ENCODE measurements at places on chromosomes 16 and 17.

DNA sequence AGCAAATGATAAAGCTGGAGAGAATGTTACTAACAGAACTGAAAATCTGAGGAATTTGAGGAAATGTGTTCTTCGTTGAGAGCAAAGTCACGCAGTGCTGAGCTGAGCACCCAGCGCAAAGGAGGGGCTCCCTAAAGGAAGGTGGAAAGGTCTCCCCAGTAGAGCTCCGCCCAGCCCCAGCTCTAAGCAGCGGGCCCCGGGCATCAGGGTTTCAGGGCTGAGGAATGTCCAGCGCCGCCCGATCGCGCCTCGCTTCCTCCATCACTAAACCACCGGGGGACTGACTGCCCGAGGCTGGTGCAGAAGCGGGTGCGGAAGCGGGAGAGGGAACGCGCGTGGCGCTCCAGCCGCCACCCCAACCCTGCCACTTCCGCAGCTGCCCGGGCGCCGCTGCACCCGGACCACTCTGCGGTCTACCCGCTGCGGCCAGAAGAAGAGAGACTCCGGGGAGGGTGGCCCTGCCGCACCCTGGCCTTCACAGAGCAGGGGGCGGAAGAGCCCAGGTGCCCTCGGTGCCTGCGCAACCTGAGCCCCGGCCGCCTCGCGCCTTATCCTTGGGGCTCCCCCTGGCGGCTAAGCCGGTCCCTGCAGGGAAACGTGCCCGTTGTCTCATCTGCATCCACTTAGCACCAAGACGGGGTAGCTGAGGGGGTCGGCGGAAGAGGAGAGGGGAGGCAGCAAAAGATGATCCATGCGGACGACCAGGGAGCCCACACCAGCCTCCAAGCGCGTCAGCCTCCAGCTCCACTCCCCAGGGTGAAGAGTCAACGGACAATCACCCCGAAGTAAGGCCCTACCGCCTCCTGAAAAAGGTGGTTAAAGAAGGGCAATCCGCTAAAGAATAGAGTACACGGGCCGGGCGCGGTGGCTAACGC lies 12.4 kb upstream of the GUCY2D start:
- DNase-seq, result peak; percentile 74

GRCh38 chr16:21684199-21684598 lies 20.4 kb downstream of the OTOA start:
- DNase-seq, result no peak

GRCh38 chr17:58280480-58281217 lies at the start of gene MPO:
Gene MPO, minus strand, starts transcription at chr17:58280935. Its CDS starts 177 bp downstream, at chr17:58280758.
- no peak for DNase-seq

DNA sequence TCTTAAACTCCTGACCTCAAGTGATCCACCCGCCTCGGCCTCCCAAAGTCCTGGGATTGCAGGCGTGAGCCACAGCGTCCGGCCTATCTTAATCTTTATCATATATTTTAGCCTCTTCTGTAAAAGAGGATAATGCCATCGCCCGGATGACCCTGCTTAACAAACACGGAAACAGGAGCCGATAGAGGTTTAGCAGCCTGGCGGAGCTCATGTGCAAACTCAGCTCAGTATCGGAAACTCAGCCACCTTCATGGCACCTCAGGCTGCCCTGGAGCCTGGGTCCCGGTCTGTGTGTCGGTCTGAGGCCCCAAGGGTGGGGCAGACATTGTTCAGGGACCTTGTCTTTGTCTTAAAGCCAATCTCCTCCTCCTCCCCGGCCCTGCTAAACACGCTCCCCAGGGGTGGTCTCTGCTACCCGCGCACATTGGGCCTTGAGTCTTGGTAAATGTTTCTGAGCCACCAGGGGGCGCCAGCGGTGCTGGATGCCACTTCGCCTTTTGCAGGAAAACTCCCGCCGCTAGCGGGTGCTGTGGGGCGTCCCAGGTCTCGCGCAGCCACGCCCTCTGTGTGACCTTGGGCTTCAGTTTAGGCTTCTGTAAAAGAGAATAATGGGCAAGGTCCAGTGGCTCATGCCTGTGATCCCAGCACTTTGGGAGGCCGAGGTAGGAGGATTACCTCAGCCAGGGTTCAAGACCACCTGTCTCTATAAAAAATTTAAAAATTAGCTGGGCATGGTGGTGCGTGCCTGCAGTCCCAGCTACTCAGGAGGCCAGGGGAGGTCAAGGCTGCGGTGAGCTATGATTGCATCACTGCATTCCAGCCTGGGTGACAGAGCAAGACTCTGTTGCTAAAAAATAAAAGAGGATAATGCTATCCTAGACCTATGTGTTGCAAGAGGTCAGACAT lies 2.7 kb downstream of the CETP start:
- peak; percentile 70 for DNase-seq

DNA sequence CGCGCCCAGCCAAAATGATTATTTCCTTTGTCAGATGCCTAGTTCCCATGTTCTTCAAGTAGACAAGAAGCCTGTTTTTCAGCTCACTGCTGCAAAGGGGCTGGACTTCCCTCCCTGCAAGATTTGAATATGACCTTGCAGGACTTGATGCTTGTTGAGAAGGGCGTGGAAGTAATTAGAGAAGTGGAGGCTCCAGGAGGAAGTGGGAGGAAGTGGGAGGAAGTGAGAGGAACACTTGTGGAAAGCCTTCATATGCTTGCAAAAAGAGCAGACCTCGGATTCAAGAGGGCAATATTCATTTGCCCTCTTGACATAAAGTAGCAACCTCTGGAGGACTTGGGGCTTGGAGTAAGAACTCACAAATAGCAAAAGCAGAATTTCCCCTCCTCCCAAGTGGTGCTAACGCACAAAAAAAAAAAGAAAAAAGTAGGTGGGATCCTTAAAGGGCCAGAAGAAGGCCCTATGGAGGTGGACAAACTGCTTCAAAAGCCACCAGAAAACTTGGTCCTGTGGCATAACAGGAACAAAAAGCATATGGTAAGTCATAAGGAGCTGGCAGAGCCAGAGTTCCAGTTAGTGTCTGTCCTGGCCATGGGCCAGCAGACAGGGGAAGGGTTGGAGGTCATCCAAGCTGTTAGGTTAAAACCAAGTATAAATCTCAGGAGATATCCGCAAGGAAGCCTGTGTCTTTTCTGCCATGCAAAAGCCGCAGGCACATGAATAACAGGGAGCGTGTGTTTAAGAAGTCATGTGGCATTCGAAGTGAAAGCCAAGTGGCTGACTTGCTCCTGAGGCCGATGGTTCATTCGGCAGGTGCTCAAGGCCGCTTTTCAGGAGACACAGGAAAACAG lies 20.6 kb upstream of the PRKAR1A start:
- DNase-seq, result no peak

- DNase-seq, result no peak
Observed at GRCh38 chr17:15031975-15032374, 233.2 kb downstream of the PMP22 start.

DNA sequence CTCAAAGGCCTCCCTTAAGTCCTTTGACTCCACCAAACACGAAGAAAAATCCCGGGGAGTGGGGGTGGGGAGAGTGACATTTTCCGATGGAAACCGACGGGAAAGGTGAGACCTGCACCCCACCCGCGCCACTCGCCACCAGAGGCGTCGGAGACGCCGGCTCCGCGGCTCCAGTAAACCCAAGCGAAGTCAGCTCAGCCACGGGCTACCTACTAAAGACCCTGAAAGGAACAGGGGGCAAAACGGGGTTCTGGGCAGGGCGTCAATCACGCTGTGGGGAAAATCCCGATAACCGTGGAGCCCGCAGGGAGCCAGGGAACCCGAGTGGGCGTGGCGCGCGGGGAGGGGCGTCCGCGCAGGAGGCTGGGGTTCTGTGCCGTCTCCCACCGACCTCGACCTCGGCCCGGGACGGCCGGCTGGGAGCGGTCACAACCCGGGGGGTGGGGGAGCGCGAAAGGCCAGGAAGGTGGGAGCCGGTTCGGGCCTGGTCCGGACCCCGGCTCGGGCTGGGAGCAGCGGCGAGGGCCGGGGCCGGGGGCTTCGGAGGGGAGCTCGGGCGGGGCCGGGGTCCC lies 565 bp downstream of the WDR45B start:
- DNase-seq, result no peak

GRCh38 chr16:22386976-22387375 lies 12.6 kb upstream of the CDR2 start:
- peak; percentile 67 for DNase-seq

DNA sequence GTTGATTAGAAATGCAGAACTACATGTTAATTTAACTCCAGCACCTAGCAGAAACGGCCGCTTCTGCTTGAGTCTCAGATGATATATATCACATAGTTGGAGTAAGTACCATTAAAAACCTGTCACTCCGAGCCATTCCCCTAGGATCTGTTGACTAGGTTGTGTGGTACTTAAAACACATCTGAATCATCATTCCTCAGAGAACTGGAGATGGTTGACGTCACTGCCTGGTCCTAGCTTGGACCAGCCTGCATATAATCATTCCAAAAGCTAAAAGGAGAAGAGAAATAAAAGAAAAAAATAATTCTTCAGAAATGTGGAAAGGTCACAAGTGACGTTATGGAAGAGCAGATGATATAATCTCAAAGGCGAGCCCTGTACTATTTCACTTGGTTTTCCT lies 31.3 kb upstream of the RASL10B start:
- no peak for DNase-seq

DNA sequence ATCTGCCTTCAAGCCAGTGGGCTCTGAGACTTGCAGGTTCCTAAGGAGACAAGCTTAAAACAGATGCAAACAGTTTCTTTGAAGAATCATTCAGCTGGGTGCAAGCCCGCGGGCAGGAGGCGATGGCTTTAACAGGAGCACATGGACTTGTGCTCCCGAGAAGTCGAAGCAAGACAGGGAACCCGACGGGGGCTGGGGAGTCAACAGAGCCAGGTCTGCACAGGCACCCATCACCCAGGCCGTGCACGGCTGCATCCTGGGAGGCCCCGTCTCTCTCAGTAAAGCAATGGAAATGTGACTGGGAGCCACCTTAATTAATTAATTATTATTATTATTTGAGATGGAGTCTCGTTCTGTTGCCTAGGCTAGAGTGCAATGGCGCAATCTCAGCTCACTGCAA lies 333 bp upstream of the PTX4 start:
- DNase-seq, result no peak

GRCh38 chr16:53506254-53506653 lies 3.2 kb upstream of the AKTIP start:
- DNase-seq, result no peak

- DNase-seq, result no peak
Observed at GRCh38 chr16:85642762-85643358, 29.7 kb downstream of the GSE1 start.

DNA sequence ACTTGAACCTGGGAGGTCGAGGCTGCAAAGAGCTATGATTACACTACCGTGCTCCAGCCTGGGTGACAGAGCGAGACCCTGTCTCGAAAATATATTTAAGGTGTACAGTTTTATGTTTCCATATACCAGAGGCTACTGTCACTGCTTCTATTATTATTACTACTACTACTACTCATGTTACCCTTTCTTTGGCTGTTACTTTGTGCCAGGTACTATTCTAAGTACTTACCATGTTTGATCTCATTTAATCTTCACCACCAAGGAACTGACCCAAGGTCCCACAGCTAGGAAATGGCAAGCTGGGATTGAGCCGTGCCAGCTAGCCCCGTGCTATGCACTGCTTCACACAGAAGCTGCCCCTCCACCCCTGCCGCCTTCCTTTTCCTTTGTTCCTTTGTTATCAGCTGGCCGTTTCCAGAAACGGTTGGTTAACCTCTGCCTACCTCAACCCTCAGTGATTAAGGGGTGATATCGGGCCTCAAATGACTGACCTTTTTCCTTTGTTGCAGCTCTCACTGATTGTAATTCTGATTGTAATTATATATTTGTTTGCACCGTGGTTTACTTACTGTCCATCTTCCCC lies 78.4 kb downstream of the ABCC1 start:
- DNase-seq, result no peak

- no peak for DNase-seq
Observed at GRCh38 chr17:18976201-18976600, 24.2 kb downstream of the SLC5A10 start.

DNA sequence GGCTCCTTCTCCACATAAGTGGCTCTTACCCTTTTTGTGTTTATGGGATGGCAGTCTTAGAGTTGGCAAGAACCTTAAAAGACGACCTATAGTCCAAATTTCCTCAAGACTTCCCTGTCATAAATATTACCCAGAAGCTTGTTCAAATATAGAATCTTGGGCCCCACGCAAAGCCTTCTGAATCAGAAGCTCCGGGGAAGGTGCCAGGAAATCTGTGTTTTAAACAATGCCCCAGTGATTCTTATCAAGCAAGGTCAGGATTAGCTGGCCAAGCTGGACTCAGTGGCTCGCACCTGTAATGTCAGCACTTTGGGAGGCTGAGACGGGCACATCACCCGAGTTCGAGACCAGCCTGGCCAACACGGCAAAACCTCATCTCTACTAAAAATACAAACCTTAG lies 85.7 kb downstream of the TIMM22 start:
- no peak for DNase-seq

- no peak for DNase-seq
Observed at GRCh38 chr16:454397-454940, 29.0 kb downstream of the RAB11FIP3 start.

DNA sequence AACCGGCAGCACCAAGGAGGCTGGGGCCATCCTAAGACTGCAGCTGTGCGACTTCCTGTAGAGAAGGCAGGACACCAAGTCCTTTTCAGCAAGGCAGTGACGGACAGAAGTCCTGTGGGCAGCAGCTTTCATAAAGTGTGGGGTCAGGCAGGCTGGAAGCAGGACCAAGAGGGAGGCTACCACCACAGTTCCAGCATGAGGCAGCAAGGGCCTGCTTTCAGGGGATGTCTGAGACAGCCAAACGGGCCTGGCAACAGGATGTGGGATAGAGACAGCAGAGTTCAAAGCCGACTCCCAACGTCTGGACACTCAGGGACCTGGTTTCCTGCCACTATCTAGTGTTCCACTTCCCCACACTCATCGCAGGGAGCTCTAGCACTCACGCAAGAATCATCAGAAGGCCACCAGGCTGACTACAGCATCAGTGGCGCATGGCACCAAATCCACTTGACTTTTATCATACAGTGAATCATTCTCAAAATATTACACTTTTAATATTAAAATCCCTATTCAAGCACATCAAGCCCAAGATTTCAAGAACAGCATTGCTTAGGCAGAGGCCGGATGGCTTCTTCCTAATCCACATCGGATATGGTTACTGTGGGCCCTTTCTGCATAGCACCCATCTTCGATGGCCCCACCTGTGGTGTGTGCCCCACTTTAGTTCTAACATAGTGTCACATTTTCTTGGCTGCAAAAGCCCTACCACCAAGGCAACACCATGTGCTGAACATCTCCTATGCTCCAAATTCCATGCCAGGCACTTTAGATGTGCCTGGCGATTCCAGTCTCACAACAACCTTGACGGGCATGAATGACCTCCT lies 5.2 kb downstream of the USP7 start:
- DNase-seq, result no peak

GRCh38 chr16:78390508-78391324 lies 291.3 kb downstream of the WWOX start:
- no peak for DNase-seq

GRCh38 chr16:49854796-49855203 lies 1.1 kb downstream of the ZNF423 start:
- DNase-seq, result no peak

Data from left kidney (tissue), 8 donors.